ENCODE measurements at places on chromosomes 6 and 20.

GRCh38 chr20:52422574-52423336 lies 231.2 kb upstream of the ZFP64 start:
- no peak for DNase-seq

DNA sequence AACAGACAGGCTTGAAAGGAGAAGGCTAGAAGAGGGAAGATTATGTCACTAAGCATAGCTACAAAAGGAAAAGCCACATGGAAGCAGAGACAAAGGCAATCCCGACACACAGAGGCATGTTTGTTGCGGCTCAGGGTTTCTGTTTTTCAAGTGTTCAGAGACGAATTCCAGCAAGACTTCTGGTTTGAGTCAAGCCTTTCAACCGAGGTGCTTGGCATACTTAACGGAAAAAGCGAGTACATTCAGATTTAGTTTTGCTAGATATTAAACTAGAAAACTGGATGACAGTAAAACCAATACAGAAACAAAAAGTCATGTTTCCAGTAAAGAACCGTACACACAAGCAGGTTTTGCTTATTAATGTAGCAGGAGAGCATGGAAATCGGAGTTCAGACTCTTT lies 27.2 kb downstream of the MCUR1 start:
- peak; percentile 33 for DNase-seq

DNA sequence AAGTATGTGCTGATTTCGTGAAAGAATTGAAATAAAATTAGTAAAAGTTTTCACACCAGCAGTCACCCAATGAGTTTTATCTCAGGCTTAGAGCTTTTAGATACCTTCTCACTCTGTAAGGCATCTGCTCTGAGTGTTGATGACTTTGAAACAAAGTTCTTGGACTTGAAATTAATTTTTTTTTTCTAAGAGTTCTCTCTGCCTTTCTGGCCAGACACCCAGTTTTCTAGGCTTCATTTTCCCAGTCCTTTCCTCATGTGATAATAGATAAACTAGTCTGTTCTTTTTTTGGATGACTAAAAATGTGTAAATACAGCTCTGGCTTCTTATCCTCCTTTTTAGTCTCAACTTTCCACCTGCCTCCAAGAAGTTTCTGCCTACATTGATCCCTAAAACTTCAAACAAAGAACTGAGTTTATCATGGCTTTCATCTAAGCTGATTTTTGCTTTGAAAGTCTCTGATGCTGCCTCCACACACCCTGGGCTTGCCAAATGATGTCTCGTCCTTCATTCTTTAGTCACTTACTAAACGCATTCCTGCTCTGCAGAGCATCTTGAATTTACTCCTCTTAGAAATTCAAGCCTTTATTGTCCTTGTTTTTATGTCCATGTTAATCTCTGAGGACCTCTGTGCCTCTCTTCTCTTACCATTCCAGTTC lies 32.7 kb downstream of the SLX4IP start:
- DNase-seq, result no peak

- DNase-seq, result no peak
Observed at GRCh38 chr6:159981403-159982245, 12.7 kb downstream of the IGF2R start.

- DNase-seq, result no peak
Observed at GRCh38 chr6:4906293-4907276, 97.3 kb downstream of the RPP40 start.

DNA sequence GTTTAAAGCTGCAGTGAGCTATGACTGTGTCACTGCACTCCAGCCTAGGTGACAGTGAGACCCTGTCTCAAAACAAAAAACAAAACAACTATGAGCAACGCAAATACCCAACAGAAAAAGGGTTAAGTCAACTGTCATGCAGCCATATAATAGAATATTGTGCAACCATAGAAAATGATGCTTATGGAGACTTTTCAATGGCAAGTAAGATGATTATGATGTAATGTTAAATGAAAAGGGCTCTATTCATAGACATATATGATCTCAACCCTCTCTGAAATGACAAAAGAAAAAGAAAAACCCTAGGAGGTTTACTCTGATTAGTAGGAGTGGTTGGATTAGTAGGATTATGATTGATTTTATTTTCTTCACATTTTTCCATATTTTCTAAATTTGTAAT lies 41.3 kb upstream of the TBC1D7 start:
- no peak for DNase-seq

- no peak for DNase-seq
Observed at GRCh38 chr20:48627737-48628128, 200.1 kb downstream of the PREX1 start.

DNA sequence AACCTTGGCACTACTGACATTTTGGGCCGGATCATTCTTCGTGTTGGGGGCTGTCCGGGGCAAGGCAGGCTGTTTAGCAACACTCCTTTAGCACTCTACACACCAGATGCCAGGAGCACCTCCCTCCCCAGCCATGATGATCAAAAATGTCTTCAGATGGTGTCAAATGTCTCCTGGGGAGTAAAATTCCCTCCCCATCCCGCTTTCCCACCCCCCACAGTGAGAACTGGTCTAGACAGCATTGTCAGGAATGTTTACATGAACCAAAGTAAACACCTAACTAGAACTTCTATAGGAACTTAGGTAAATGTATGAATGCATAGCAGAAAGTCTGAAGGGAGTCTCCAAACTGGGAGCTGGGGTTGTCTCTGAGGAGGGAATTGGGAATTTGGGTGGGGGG lies 70.0 kb upstream of the TOP1 start:
- DNase-seq, result no peak

GRCh38 chr6:90414352-90414751 lies 117.7 kb upstream of the BACH2 start:
- DNase-seq, result no peak

- DNase-seq, result no peak
Observed at GRCh38 chr6:153526479-153526878, 395.4 kb upstream of the RGS17 start.

GRCh38 chr6:157273756-157274470 lies 49.4 kb downstream of the TMEM242 start:
- peak; percentile 31 for DNase-seq

GRCh38 chr6:18204691-18205090 lies 49.5 kb downstream of the KDM1B start:
- no peak for DNase-seq

DNA sequence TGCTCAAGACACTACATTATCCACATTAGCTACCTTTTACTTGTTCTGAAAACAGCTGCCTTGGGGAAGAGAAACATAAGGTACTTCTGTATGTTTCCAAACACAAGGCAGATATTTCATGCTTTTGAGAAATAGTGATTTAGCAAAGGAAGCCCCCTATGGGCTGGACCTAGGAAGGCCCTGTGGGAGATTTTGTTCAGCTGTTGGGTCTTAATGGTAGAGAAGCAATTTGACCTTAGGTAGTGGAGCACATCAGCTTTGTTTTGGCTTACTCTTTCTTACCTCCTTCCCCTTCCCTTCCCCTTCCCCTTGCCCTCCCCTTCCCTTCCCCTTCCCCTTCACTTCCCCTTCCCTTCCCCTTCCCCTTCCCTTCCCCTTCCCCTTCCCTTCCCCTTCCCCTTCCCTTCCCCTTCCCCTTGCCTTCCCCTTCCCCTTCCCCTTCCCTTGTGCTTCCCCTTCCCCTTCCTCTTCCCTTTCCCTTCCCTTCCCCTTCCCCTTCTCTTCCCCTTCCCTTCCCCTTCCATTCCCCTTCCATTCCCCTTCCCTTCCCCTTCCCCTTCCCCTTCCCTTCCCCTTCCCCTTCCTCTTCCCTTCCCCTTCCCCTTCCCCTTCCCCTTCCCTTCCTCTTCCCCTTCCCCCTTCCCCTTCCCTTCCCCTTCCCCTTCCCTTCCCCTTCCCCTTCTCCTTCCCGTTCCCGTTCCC lies 84.6 kb downstream of the ANKS1A start:
- no peak for DNase-seq

DNA sequence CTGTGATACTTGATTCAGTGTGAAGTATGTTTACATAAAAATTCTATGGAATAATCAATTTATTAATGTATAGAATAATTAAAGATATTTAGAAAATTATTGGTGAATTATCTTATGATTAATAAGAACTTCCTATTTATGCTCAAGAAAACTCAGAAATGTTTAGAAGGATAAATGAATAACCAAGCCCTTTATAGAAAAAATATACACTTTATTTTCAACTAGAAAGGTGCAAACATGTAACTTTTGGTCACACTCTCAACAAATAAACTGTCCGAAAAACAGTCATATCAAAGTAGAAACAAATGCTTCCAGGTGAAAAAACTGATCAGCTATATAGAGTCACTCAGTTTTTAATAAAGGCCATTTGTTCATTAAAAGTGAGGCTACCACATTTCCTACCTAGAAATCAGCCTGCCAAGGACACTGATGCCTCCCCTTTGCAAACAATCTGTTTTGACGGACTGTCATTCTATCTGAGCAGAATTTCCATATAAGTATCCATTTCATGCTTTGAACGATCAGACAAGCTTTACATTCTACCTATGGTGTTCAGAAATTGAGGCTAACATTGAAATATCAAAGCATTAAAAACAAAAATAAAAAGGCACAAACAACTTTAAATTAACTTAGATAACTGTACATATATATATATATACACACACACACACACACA lies 3.0 kb downstream of the CCN2 start:
- no peak for DNase-seq

DNA sequence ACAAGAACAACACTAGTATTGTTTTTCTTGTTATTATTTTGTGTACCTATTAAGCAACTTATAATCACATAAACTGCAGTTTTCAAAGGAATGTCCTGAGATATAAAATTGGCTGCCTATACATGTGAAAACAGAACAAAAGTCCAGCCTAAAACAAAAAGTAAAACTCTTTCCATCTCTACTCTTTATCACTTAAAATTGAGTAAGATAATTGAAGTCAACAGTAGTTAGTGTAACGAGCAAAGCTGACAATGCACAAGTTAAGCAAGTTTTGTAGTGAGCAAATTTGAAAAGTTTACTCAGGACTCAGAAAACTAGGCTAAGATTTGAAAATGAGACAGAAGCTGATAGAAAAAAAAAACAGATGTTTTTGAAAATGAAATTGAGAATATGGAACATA lies 941.4 kb upstream of the MAN1A1 start:
- no peak for DNase-seq

- DNase-seq, result no peak
Observed at GRCh38 chr6:117145940-117146339, 119.4 kb upstream of the VGLL2 start.

DNA sequence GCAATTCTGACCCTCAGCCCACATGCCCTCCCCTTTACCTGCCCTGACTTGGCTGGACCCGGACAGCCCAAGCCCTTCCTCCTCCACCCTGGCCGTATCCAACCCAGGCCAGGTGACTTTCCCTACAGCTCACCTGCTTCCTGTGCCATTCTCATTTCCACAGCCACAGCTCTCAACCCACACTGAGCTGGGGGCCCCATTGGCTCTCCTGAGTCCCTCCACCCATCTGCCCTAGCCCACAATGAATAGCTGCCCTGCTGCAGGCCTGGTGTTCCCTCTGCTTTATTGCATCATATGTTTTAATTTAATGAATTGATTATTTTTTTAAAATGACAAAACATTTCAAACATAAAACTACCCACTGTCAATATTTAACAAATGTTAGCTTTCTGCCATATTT lies 118.5 kb upstream of the BACH2 start:
- no peak for DNase-seq

DNA sequence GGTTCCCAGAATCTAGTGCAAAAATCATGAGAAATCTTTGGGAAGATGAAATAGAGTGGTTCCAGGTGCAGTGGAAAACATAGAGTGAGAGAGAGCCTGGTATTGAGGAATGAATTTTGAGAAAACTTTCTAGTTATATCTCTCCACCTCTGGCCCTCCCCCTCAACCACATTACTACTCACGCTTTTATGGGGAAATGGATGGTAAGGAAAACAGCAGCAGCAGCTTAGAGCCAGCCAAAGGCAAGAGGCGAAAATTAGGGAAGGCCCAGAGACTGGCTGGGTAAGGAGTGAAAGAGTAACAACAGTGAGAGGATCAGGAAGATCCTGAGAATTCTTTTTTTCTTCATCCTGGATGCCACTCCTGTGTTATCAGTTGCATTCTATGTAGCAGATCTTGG lies 187.9 kb upstream of the ECI2 start:
- no peak for DNase-seq

GRCh38 chr6:121867095-121867494 lies 431.6 kb downstream of the GJA1 start:
- DNase-seq, result no peak

- no peak for DNase-seq
Observed at GRCh38 chr6:14466278-14466677, 348.7 kb downstream of the CD83 start.

DNA sequence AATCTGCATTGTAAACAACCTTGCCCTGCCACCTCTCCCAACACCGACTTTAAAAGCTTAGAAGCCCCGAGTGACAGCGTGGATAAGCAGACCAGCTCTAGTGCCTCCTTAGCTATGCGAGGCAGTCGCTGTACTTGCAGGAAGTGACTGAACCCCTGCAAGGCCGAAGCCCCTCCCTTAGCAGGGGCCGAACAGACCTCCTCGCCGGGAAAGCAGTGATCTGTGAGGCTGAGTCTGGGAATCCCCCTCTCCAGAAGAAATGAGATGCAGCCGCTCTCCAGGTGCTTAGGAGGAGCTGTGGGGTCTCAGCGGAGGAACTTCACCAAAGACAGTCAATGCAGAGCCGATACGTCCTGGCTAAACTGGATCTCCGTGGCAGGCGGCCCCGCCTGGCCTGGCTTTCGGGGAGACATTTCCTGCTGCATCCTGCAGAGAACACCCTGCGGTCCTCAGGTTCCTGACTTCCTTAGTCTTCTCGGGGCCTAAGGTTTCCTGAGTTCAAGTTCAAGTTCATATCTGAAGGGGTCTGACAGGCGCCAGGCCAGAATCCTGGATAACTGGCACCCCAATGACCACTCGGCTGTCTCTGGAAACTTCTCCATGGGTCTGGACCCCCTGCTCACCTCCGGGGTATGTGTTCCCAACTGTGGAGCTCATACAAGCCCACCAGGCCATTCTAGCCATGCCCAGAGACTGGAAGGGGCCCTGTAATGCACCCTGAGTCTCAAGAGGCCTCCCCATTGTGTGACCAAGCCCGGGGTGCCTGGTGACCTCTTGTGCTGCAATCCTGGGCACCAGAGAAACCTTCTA lies 20.4 kb upstream of the FRMD1 start:
- DNase-seq, result no peak

- no peak for DNase-seq
Observed at GRCh38 chr20:13222319-13222716, 1.2 kb downstream of the ISM1 start.

DNA sequence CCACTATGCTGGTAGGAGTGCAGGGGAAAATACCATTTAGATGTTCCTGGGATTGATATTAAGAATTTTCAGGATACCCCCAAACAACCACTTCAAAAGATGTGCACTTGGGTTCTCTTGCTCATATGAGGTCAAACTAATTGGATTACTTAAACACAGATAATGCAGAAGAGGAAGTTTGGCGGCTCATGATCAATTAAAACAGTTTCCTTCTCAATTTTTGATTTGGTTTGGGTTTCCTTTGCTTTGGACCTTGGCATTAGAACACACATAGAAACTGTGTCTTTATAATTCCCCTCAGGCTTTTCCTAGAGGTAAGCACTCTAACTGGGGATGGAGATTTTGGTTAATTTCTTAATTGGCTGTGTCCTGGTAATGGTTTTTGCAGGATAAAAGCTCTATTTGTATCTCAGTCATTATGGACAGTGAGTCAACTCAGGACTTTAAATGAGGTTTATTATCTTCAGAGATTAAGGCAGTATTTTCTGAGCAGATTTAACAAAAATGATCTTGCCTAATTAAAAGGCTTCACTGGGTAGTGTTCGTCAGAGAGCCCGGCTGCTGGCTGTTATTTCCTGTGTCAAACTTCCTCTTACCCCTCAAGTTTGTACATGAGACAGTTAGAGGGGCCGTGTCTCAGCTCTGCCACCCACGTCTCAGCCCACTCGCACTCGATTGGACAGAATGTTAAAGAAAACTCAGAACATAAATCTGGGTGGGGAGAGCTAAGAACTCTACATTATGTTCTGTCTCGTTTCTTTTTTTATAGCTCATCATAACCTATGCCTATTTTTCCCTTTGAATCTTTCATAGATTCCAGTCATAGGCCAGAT lies 50.3 kb upstream of the PREP start:
- DNase-seq, result no peak
